NCI-H345 (cell line): ENCODE measurements at places on chromosomes 16 and 17.

DNA sequence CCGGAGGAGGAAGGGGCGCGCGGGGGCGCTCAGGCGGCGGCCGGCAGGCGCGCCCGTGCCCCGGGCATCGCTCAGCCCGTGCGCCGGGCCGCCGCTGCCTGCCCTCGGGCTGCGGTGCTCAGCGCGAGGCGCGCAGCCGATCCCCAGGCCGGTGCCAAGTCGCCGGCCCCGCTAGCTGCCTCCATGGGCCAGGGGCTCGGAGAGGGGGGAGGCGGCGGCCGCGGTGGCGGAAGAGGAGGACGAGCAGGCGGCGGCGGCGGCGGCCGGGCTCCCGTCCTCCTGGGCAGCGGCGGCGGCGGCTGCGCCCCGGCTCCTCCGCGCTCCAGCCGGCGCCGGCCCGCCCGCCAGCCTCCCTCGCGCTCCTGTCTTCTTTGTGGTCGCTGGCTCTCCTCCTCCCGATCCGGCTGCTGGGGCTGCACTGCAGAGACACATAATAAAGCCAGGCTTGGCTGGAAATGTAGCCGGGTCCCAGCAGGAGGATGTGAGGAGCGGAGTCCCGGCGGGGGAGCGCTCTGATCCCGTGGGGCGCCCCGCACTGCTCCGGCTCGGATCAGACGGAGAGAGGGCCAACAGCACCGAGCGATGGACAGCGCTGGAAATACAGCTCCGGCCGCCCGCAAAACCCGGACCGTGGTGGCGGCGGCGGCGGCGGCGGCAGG lies 889 bp upstream of the ZNF423 start:
- no peak for DNase-seq

GRCh38 chr17:75876938-75877751 lies 1.2 kb downstream of the TRIM47 start:
- DNase-seq = no peak

GRCh38 chr17:28950752-28951427 lies 428 bp downstream of the PHF12 start:
- DNase-seq = no peak

GRCh38 chr17:77571155-77571981 lies 387.1 kb upstream of the TNRC6C start:
- DNase-seq = no peak

- DNase-seq = no peak
Observed at GRCh38 chr17:14321476-14321949, 20.6 kb downstream of the HS3ST3B1 start.
